CD4-positive, CD25-positive, alpha-beta regulatory T cell (primary cell): ENCODE measurements at places on chromosomes 6 and 20.

DNA sequence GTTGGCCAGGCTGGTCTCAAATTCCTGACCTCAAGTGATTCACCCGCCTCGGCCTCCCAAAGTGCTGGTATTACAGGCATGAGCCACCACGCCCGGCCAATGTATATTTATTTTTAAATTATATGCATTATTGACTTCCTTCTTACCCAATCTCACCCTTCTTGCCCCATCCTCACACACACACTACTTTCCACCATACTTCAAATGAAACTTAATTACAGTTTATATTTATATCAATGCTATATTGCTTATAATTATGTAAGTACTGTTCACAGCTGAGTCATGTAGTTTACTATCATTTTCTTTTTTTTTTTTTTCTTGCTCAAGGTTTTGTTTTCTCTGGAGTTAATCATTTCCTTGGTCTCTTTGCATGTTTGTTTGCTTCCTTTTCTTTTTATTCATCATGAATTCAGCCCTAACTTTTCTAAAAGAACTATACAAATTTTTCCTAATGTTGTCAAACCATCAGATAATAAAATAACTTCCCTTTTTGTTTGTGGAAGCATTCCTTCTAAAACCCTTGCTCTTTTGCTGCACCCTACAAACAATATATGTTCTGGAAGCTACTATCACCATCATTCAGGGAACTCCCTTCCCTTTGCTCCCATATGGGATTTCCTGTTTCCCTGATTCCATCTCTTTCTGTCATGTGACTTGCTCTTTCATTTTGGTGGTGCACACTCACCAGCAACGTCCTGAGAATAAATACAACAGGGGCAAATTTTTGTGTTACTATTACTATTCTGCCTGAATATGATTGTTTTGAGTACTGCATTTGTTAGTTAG lies 201.7 kb upstream of the SASH1 start:
- no peak for DNase-seq

DNA sequence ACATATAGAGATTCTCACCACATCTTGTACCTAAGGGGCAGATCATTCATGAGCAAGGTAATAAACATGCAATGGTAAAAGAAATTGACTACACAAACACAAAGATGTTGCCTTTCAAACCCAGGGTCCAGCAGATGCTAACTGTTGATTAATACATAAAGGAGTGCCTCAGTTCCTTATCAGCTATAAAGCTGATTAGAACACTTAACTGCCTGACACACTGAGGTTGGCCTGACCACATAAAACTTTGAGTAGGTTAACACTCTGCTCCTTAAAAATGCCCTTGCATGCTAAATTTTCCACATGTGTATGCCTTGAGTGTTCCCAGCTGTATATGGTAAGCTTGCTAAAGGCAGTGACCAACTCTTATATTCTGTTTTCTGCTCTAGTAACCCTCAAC lies 14.9 kb downstream of the CRISP2 start:
- no peak for DNase-seq

DNA sequence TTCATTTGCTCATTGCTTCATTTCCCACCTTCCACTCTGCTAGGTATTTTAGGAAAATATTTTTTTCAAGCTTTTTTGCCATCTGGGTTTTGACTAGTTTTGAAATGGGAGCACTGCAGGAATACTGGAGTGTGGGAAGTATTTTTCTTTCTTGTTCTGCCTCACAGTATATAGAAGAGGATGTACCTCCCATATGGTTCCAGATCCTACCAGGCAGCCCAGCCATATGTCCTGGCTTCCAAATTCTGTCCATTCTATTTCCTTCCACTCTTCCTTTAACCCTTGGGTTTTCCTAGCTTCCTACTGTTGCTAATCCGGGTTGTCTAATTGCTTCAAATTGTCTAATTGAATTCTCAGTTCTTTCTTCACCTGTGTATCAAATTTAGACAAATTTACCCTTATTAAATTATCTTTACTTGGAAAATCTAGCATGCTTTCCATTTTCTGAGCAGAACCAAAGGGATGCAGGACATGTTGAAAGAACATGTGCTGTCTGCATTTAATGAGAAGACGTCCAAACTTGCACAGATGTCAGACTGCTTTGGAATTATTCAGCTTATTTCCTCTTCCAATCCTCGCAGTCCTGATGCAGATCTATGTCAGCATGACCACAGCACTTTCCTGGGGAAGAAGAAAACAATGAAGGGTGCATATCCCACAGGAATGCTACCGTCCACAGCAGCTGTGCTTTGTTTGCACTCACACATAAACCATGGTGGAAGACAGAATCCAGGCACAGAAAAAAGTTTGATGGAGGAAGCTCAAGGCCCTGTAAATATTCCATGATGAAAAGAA lies 1273.9 kb upstream of the MAP3K7 start:
- DNase-seq: no peak

GRCh38 chr6:6758915-6759654 lies 170.6 kb downstream of the LY86 start:
- peak; percentile 10 for DNase-seq

DNA sequence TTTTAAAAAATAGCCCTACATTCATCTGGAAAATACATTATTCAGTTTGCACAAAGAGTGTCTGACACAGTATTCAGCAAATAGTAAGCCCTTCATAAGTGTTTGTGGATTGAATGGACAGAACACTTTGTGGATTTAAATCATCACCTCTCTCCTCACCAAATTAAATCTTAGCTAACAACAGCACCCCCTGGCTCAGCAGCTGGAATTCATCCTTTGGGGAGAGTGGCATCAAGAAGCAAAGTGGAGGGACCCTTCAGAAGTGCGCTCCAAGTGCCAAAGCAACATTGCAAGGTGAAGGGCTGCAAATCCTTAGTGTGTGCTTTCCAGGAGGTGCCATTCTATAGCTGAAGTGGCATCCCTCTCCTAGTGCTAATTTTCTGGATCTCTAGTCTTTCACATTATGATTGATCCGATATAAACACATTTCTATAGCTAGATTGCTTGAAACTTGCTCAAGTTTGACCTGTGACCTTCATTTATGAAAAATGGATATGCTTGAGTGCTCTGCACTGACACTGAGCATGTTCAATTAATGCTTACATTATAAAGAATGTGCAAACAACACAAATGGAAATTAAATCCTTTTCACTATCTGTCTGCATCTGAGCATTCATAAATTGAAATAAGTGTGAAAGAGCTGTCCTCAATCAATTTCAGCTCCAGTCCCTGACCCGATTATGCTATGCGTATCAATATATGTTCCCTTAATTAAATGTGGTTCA lies 891.7 kb downstream of the C6orf118 start:
- no peak for DNase-seq

- DNase-seq: no peak
Observed at GRCh38 chr6:64084185-64084663, 448.6 kb downstream of the PHF3 start.

- DNase-seq: no peak
Observed at GRCh38 chr6:89430201-89430962, 2.6 kb upstream of the ANKRD6 start.

DNA sequence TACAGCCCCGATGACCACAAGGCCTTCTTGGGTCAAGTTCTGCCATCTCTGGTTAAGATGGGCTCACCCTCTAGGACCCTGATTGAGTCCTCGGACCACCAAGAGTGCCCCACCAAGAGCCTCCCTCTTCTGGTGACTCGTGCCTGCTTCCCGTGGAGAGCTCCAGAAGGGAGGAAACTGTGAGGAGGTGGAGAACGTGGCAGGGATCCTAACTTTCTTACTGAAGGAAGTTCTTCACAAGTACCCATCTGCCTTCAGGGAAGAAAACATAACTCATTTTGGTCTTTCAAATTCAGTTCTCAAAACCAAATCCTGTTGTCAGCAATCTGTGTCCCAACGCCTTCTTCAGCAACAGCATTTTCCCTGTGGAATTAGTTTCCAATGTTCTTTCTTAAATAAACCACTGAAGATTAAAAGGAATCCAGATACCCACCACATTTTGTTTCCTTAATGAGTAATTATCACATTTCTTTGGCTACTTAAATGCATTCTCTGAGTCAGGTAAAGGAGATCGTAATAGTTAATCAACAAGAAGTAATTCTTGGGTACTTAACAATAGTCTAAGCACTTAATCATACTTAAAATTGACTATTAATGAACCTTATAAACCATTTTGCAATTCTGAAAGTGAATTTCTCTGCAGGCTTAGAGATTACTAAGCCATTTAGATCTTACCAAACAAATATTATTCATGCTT lies 185.8 kb upstream of the SGK1 start:
- DNase-seq: no peak
